ENCODE measurements at places on chromosomes 3 and 15.

DNA sequence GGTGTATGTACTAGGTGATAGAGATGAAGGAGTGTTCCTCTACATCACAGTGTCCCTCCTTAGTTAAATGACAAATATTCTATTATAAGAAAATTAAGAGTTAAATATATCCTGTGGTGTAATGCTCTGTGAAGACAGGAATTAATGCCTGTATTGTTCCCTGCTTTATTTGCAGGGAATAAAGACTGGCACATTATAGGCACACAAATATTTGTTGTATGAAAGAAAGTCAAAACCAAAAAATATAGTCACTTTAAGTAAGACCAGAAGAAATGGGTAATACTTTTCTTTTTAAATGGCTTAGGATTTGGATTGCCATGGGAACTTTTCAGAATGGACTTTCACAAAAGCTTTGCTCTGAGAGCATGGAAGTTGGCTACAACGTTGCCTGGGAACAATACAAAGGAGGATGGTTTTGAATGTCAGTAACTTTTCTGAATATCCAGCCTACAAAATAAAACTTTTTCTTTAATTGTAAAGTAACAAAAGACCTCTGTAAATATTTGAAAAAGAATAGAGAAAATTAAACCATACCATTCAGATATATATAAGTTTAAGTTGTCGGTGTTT is 158.0 kb upstream of the P2RY1 start:
- DNase-seq, result no peak

- DNase-seq, result no peak
Observed at GRCh38 chr3:157746391-157746790, 243.2 kb upstream of the VEPH1 start.

- no peak for DNase-seq
Observed at GRCh38 chr15:98812716-98813446, 164.5 kb downstream of the IGF1R start.

- no peak for DNase-seq
Observed at GRCh38 chr3:12583280-12583679, 26.4 kb downstream of the MKRN2 start.

GRCh38 chr3:87413814-87414213 is 137.4 kb upstream of the POU1F1 start:
- DNase-seq, result no peak

GRCh38 chr3:185715091-185715490 is 109.8 kb downstream of the IGF2BP2 start:
- no peak for DNase-seq

DNA sequence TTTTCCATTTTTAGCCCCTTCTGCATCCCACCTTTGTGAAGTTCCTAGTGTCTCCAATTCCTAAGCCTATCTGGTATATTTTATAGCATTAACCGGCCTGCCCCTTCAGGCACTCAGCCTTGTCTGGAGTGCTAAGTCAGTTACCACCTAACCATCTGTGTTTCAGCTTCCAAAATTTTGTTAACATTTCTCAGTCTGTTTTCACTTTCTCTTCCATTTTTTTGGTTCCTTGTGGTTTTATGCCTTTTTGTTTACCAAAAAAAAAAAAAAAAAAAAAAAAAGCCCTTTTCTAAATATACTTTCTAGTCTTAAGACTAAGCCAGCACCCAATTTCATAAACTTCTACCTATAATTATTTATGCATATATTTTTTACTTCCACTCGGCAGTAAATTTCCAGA is 92.4 kb downstream of the CSNK1G1 start:
- no peak for DNase-seq

- DNase-seq, result no peak
Observed at GRCh38 chr3:37645517-37646380, 215.9 kb upstream of the CTDSPL start.

DNA sequence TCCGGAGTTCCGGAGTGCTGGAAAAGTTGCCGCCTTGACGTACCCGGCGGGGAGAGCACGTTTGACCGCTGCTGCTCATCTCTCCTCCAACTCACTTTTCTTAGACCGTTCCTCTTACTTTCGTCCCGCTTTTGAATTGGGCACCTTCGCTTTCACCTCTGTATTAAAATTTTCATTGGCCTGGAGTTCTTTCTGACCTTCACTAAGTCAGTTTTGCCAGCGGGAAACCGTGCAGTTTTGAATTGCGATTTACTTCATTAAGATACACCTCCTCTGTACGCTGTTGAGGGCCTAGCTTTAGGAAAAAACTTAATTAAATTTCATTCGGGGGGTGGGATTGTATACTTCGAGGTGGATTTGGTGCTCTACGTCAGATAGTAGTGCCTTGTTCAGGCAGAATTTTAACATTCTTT is 1.3 kb downstream of the GMPS start:
- no peak for DNase-seq

- DNase-seq, result no peak
Observed at GRCh38 chr3:126267169-126267975, 87.0 kb upstream of the ALDH1L1 start.

DNA sequence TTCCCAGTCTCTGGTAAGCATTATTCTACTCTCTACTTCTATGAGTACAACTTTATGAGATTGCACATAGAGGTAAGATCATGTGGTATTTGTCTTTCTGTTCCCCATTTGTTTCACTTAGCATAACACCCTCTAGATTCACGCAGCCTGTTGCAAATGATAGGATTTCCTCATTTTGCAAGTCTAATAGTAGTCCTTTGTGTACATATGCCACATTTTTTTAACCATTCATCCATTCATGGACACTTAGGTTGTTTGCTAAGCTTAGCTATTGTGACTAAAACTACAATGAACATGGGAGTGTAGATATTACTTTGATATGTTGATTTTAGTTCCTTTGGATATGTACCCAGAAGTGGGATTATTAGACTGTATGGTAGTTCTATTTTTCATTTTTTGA is 717.9 kb upstream of the ALCAM start:
- DNase-seq, result no peak

- DNase-seq, result no peak
Observed at GRCh38 chr3:9806688-9807589, 3.1 kb upstream of the TTLL3 start.

DNA sequence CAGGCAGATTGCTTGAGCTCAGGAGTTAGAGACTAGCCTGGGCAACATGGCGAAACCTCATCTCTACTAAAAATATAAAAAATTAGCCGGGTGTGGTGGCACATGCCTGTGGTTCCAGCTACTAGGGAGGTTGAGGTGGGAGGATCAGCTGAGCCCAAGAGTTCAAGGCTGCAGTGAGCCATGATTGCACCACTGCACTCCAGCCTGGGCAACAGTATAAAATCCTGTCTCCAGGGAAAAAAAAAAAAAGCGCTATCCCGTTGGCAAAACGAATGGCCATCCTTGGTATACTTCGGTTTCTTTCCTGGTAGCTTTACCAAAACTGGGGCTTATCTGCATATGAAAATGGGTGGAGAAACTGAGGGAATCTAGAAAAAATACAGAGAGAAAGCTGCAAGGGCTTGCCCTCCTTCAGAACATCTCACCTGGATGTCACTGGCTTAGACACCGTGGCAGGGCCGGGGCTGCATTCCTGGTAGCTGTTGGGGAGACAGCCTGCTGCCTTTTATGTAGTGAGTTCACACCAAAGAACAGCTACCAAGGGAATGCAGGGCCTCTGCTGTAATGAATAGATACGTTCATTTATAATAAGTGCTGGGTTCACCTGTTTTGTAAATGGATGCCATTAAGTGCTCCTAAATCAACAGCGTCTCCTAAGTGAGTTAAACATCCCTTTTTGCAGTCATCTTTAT is 96.0 kb downstream of the IQSEC1 start:
- DNase-seq, result no peak

DNA sequence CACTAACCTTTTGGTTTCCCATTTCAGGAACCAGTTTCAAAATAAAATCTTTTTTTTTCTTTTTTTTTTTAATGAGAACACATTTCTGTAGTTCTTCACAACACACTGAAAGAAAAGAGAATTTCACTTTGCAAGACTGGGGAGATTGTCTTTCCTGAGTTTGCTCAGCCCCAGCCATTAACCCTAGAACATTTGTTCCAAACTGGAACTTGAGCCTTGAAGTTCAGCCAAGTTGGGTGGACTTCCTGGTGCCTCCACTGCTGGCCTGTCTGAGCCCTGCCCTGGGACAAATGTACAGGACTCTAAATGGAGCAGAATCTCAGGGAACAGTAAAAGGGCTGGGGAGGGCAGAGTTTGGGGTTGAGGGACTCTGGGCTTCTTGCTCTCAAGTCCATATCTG is 196.4 kb upstream of the LPP start:
- DNase-seq, result no peak

GRCh38 chr15:60557191-60557618 is 78.3 kb upstream of the ICE2 start:
- DNase-seq, result no peak

DNA sequence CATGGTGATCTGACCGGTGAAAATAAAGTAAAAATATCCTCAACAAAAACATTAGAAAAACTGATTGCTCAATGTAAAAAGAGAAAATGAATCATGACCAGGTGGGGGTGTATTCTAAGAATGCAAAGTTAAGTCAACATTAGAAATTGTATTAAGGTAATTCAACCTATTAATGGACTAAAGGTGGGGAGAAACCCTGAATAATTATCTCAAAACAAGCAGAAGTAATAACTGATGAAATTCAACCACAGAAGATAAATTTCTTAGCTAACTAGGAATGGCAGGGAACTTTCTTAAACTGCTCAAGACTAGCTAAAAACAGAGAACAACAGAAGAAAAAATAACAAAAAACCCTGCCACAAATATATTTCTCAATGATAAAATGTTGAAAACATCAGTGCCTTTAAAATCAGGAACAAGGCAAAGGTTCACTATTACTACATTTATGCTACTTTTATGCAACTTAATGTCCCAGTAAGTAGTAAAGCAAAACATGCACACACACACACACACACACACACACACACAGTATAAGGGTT is 204.4 kb upstream of the THBS1 start:
- DNase-seq, result no peak

- DNase-seq, result no peak
Observed at GRCh38 chr3:126261037-126261436, 80.7 kb upstream of the ALDH1L1 start.

DNA sequence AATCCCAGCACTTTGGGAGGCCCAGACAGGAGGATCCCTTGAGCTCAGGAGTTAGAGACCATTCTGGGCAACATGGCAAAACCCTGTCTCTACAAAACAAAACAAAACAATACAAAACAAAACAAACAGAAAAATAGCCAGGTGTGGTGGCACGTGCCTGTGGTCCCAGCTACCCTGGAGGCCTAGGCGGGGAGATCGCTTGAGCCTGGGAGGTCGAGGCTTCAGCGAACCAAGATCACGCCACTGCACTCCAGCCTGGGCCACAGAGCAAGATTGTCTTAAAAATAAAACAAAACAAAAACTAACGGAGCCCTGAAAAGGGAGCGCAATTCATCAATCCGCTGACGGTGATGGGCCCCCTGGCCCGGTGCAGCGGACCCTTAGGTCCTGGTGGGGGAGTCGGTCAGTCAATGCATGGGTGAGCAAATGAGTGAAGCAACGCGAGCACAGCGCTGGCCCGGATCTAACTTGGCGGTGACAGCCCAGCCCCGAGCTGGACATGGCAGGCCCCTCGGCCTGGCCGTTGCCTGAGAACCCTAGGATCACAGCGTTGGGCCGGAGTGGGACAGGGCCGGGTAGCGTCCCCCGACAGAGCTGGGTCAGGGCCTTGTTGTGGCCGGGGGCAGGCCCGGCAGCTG is 52.4 kb upstream of the BLM start:
- DNase-seq, result no peak

DNA sequence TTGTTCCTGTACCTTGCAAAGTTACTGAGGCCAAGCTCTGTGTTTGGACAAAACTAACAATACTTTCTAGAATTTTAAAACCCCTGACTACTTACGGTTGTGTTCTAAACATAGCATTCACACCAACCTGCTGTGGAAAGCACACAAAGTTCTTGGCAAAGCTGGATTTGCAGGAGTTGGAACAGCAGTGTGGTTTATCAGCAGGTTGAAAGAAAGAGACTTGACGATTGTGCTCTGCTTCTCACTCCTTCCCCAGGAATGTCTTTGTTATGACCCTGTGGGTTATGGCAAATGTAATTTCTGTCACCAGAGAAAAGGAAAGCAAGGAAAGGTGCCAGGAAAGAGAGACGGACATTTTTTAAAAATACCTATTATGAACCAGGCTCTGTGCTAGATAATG is 165.5 kb upstream of the TGFBR2 start:
- no peak for DNase-seq

- DNase-seq, result no peak
Observed at GRCh38 chr3:144831955-144832716, 860.5 kb downstream of the DIPK2A start.

- DNase-seq, result no peak
Observed at GRCh38 chr15:80480171-80480811, 76.1 kb downstream of the ARNT2 start.

DNA sequence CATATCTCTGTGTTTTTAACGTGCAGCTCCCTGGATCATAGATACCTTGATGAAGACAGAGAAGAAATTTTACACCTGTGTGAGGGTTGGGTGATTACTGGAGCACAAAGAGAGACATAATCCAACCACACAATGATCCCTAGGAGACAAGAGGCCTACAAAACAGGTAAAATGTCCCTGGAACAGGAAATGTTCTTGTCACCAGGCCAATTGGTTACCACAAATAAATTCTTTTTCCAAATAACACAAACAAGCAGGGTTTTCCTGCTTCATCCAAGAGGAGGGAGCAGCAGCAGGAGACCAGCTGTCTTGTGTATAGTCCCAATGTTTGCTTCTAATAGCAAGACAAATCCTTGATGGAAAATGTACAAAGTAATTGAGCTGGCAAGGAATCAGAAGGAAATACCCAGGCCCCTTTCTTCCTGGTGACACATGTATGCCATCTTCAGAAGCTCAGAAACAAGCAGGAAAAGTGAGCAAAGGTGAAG is 1.4 kb downstream of the MGLL start:
- DNase-seq, result no peak

- DNase-seq, result no peak
Observed at GRCh38 chr3:123105201-123106189, 38.7 kb downstream of the PDIA5 start.

Data from stimulated activated CD8-positive, alpha-beta memory T cell treated with anti-CD3 and anti-CD28 coated beads, Interleukin-4, amount 100 ng/mL, for 1 hour (primary cell).